ENCODE measurements at places on chromosomes 3 and 15.

GRCh38 chr3:11562277-11562881, 81.3 kb downstream of the VGLL4 start:
- no peak overlapping the region for H3K4me3 ChIP-seq
- H3K27ac ChIP-seq: peak overlapping the region; percentile 83
- H3K4me1 ChIP-seq: peaks cover 96% of the 10 kb centered on the region
- DNase-seq: no peak
- H3K27me3 ChIP-seq: no peaks in the 10 kb centered on the region
- peaks cover 69% of the 10 kb centered on the region for H3K36me3 ChIP-seq

GRCh38 chr3:144358191-144358590, 386.6 kb downstream of the DIPK2A start:
- no peaks in the 10 kb centered on the region for H3K4me1 ChIP-seq
- H3K27me3 ChIP-seq: no peaks in the 10 kb centered on the region
- H3K4me3 ChIP-seq: no peak overlapping the region

DNA sequence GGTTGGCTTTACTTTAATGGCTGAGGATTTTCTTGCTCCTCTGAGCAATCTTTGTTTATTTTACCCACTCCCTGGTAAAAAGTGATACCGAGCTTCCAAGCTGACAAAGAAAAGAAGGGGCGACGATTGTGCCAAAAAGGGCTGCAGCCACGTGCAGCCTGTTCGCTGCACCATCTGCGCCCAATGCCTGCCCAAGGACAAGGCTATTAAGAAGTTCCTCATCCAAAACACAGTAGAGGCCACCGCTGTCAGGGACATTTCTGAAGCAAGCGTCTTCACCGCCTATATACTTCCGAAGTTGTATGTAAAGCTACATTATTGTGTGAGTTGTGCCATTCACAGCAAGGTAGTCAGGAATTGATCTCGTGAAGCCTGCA, 4.4 kb downstream of the ARHGAP31 start:
- H3K27ac ChIP-seq: peak overlapping the region; percentile 98
- H3K4me1 ChIP-seq: peaks cover 77% of the 10 kb centered on the region
- H3K27me3 ChIP-seq: no peaks in the 10 kb centered on the region
- H3K36me3 ChIP-seq: peaks cover 16% of the 10 kb centered on the region

GRCh38 chr3:138139691-138140090, 7.5 kb upstream of the A4GNT start:
- no peaks in the 10 kb centered on the region for H3K4me1 ChIP-seq
- H3K36me3 ChIP-seq: no peaks in the 10 kb centered on the region
- H3K27me3 ChIP-seq: no peaks in the 10 kb centered on the region
- no peak overlapping the region for H3K27ac ChIP-seq

DNA sequence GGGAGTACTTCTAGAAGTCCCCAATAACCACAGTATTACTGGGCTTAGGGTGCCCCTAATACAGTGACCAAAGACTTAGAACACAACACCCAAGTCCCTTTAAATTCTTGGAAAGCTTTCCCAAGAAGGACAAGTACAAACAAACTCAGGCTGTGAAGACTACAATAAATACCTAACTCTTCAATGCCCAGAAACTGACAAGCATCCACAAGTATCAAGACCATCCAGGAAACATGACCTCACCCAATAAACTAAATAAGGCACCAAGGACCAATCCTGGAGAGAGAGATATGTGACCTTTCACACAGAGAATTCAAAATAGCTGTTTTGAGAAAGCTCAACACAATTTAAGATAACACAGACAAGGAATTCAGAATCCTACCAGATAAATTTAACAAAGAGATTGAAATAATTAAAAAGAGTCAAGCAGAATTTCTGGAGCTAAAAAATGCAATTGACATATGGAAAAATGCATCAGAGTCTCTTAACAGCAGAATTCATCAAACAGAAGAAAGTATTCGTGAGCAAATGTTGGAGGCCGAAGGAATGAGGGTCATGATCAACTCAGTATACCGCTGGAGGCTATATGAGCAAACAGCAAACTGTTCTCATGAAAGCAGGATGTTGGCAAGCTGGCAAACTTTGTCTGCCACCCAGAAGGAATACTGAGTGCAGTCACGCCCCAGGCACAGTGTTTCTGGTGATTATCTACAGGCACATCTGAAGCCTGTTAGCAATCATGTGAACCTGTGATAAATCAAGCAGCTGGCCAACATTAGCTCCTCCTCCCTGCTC, 87.0 kb upstream of the NECTIN3 start:
- H3K4me1 ChIP-seq: no peaks in the 10 kb centered on the region
- H3K4me3 ChIP-seq: no peak overlapping the region
- H3K36me3 ChIP-seq: no peaks in the 10 kb centered on the region
- no peak overlapping the region for H3K27ac ChIP-seq
- no peaks in the 10 kb centered on the region for H3K27me3 ChIP-seq
- no peak for DNase-seq

- no peak overlapping the region for H3K4me3 ChIP-seq
- DNase-seq: no peak
- H3K27ac ChIP-seq: no peak overlapping the region
- no peaks in the 10 kb centered on the region for H3K4me1 ChIP-seq
- no peaks in the 10 kb centered on the region for H3K27me3 ChIP-seq
Measured at GRCh38 chr3:111684640-111685039, 89.5 kb upstream of the ZBED2 start.

- no peak overlapping the region for H3K27ac ChIP-seq
- peaks cover 20% of the 10 kb centered on the region for H3K36me3 ChIP-seq
- no peaks in the 10 kb centered on the region for H3K4me1 ChIP-seq
- no peak for DNase-seq
- H3K27me3 ChIP-seq: no peaks in the 10 kb centered on the region
Measured at GRCh38 chr3:138023754-138024153, 13.8 kb downstream of the CLDN18 start.

DNA sequence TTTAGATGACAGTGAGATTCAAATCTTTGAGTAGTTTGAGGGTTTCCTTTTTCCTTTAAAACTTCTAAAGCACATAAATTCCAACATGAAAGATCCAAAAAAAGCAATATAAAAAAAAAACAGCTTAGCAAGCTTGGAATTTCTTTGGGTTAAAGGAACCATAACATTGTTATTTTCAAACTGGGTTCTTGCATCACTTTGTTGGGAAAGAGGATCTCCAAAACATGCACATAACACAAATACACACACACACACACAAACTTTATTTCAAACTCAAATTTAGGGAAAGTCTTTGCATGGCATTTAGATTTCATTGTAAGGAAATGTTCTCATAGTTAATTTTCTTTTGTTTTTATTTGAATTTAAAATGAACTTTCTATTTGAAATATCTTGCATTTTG, 79.2 kb upstream of the COL8A1 start:
- no peaks in the 10 kb centered on the region for H3K4me1 ChIP-seq
- no peak overlapping the region for H3K27ac ChIP-seq
- DNase-seq: no peak
- H3K36me3 ChIP-seq: no peaks in the 10 kb centered on the region

GRCh38 chr15:50190723-50191122, 8.7 kb downstream of the SLC27A2 start:
- no peak overlapping the region for H3K4me3 ChIP-seq
- H3K27ac ChIP-seq: no peak overlapping the region
- H3K27me3 ChIP-seq: no peaks in the 10 kb centered on the region
- DNase-seq: no peak

DNA sequence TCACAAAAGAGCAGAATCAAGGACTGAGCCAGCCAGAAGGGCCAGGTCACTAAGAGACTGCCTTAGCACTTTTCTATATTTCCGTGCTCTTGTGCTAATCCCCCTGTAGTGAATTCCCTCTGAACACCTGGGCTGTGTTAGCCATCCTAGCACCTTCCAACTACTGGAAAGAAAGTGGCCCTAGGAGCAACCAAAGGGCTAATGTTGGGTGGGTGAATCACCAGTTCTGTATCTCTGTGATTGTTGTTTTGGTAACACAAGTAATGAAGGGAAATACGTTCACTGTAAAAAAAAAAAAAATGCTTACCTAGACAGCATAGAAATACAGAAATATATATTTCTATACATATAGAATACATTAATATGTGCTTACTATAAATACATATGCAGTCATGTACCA, 43.9 kb downstream of the PXYLP1 start:
- no peaks in the 10 kb centered on the region for H3K27me3 ChIP-seq
- no peaks in the 10 kb centered on the region for H3K36me3 ChIP-seq
- no peaks in the 10 kb centered on the region for H3K4me1 ChIP-seq

GRCh38 chr3:86723433-86723832, 267.5 kb downstream of the VGLL3 start:
- no peaks in the 10 kb centered on the region for H3K4me1 ChIP-seq
- DNase-seq: no peak
- no peaks in the 10 kb centered on the region for H3K36me3 ChIP-seq
- H3K4me3 ChIP-seq: no peak overlapping the region
- no peak overlapping the region for H3K27ac ChIP-seq
- H3K27me3 ChIP-seq: no peaks in the 10 kb centered on the region

GRCh38 chr3:67349551-67350174, 304.7 kb downstream of the SUCLG2 start:
- no peaks in the 10 kb centered on the region for H3K4me1 ChIP-seq
- no peaks in the 10 kb centered on the region for H3K36me3 ChIP-seq
- no peaks in the 10 kb centered on the region for H3K27me3 ChIP-seq
- no peak for DNase-seq
- no peak overlapping the region for H3K27ac ChIP-seq

DNA sequence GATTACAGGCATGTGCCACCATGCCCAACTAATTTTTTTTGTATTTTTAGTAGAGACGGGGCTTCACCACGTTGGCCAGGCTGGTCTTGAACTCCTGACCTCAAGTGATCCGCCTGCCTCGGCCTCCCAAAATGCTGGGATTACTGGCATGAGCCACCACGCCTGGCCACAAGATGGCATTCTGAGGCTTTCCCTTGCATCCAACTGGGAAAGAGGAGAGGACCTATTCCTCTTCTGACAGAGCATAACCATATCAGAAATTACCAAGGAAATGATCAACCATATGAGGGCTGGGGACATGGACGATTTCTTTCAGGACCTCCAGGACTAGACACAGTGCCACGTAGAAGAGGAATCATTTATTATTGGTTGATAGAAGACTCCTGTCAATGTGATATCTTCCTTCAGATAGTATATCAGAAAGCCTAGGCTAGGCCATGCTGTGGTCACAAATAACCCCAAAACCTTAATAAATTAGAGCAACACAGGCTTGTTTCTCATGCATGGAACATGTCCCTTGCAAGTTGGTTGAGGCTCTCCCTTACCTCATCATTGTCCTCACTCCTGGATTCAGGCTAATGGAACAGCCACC, 372.3 kb upstream of the IL12A start:
- H3K4me1 ChIP-seq: no peaks in the 10 kb centered on the region
- no peak overlapping the region for H3K27ac ChIP-seq
- H3K27me3 ChIP-seq: no peaks in the 10 kb centered on the region
- DNase-seq: no peak

DNA sequence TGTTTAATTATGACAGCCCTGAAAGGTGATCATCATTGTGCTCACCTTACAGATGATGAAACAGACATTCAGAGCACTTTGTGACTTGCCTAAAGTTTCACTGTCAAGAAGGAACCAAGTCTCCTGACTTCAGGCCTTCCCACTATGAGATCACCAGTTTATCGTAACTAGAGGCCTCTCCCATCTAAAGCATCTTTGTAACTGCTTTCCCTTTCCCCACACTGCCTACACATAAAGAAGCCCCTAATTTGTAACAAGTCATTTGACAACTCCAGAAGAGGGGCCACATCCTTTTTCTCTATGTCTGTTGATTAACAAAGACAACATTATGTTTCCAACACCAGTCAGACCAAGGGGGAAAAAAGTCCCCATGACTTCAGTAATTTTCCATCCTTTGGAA, 1.1 kb downstream of the KLHL6 start:
- peak overlapping the region; percentile 39 for H3K4me3 ChIP-seq
- no peaks in the 10 kb centered on the region for H3K27me3 ChIP-seq
- no peak for DNase-seq
- no peaks in the 10 kb centered on the region for H3K36me3 ChIP-seq
- peaks cover 7% of the 10 kb centered on the region for H3K4me1 ChIP-seq

DNA sequence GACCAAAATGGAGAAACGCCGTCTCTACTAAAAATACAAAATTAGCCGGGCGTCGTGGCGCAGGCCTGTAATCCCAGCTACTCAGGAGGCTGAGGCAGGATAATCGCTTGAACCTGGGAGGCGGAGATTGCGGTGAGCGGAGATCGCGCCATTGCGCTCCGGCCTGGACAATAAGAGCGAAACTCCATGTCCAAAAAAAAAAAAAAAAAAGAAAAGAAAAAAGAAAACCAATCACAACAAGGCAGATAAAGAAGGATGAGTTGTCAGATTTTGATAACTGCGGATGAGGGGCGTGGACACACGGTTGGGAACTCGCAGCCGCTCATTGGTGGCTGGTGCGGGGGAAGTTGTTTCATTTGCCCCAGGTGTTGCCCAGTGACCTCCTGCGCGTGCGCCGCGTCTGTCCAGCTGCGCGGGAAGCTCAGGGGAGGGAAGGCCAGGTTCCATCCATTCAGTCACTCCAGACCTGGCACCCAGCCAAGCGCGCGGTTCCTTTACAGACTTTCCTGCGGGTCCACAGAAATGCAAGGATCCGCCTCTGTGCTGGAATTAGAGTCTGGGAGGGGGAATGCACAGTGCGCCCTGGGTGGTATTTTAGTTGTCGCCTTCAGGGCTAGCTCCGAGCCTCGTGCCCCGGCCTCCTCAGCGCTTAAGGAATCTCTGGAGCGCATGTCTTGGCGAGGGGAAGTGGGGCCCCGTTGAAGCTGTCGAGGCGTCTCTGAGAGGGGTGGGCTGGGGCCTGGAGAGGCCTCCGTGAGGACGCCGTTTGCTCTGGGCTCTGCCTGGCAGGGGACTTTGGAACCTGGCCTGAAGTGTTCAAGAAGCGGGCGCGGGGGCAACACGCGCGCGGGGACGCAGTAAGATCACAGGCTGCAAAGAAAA, 708 bp upstream of the GCHFR start:
- peak; percentile 48 for DNase-seq
- H3K4me3 ChIP-seq: peak overlapping the region; percentile 21
- peak overlapping the region; percentile 84 for H3K27ac ChIP-seq
- H3K36me3 ChIP-seq: no peaks in the 10 kb centered on the region
- H3K4me1 ChIP-seq: peaks cover 37% of the 10 kb centered on the region
- no peaks in the 10 kb centered on the region for H3K27me3 ChIP-seq

DNA sequence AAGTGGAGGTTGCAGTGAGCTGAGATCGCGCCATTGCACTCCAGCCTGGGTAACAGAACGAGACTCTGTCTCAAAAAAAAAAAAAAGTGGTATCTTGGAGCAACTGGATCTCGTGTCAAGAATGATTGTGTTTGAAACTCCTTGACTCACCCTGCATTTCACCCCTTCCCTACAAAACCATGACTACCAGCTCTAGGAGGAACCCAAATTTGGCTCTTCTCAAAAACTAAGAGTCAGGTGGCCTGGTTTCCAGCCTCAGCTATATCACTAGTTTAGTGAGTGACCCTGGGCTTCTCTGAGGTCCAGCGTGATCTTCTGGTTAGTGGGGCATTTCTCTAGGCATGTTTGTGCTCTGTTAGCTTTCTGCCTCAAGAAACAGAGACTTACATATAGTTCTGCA, 222.1 kb downstream of the FAM43A start:
- no peaks in the 10 kb centered on the region for H3K27me3 ChIP-seq
- H3K4me3 ChIP-seq: no peak overlapping the region
- H3K27ac ChIP-seq: no peak overlapping the region
- no peak for DNase-seq
- no peaks in the 10 kb centered on the region for H3K4me1 ChIP-seq
- no peaks in the 10 kb centered on the region for H3K36me3 ChIP-seq
